ENCODE measurements at places on chromosomes 16 and 17.

DNA sequence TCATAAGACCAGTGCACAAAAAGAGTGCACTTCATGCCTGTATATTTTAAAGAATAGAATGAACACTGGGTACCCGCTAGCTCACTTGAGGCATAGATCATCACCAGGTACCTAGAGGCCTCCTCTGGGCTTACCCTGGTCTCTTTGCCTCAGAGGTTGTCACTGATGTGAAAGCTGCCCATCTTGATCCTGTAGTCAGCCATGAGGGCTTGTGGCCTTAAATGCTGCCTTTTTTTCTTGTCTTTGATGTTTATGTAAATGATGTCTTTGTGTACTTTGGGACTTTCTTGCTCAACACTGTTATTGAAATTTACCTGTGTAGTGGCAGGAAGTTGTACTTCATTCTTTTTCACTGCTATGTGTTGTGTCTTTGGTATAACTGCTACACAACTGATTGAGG lies 26.8 kb upstream of the SLC5A10 start:
- DNase-seq = peak; percentile 16

- no peak for DNase-seq
These were observed 27.5 kb downstream of the PIMREG start for GRCh38 chr17:6471531-6472465.

- DNase-seq = no peak
These were observed 4.0 kb upstream of the SCN4A start for GRCh38 chr17:63976702-63977101.

GRCh38 chr16:85250147-85250463 lies 137.8 kb upstream of the CIBAR2 start:
- no peak for DNase-seq

GRCh38 chr17:81437191-81437651 lies 42.0 kb downstream of the BAHCC1 start:
- no peak for DNase-seq

- no peak for DNase-seq
These were observed 42.9 kb downstream of the PRKCA start for GRCh38 chr17:66345264-66345663.

Measured in CD4-positive, alpha-beta T cell treated with Interleukin-12 subunit alpha and Interleukin-12 subunit beta, for 1 hour (primary cell).